ENCODE measurements at places on chromosomes 12 and 14. TPM values are rescaled to one million over a fixed set of nuclear protein-coding genes. Genes with fewer than 3 reads are reported as not detected.

- no peak for DNase-seq
These were observed 605 bp downstream of the ANKRD52 start for GRCh38 chr12:56257491-56258067.

DNA sequence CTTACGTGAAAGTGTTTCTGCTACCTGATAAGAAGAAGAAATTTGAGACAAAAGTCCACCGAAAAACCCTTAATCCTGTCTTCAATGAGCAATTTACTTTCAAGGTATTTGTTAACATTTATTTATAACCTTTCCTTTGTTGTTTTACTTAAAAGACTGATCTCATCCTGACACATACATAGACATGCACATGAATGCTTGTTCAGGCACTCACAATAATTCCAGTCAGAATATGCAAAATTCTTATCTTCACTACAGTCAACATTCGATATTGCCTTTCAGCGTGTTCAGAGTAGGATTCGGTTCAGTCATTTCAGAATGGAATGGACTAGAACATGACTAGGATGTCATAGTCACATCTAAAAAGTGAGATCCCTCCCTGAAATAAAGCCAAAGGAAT, 394.6 kb downstream of the PAWR start:
- DNase-seq = no peak

- no peak for DNase-seq
These were observed 193.9 kb downstream of the BCAT1 start for GRCh38 chr12:24754690-24755638.

The CD9 gene
- polyA plus RNA-seq = 4.8 TPM

- no peak for DNase-seq
These were observed 89.5 kb upstream of the OSBPL8 start for GRCh38 chr12:76649099-76649498.

The PIWIL1 gene
- not detected for polyA plus RNA-seq

DNA sequence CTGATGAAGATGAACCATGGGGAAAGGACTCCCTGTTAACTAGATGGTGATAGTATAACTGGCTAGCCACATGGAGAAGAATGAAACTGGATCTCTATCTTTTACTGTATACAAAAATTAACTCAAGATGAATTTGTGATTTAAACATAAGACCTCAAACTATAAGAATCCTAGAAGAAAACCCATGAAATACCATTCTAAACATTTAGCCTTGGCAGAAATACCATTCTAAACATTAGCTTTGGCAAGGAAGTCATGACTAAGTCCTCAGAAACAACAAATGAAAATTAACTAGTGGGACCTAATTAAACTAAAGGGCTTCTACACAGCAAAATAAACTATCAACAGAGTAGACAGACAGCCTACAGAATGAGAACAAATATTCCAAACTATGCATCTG, 28.4 kb upstream of the NOVA1 start:
- DNase-seq = no peak

The SDR9C7 gene
- polyA plus RNA-seq = not detected

The GPR65 gene
- polyA plus RNA-seq = 12.6 TPM
